ENCODE measurements at places on chromosomes 7 and 10. TPM values are rescaled to one million over a fixed set of nuclear protein-coding genes. Genes with fewer than 3 reads are reported as not detected.

Gene CCDC172
- total RNA-seq = not detected

Gene OR2A42
- total RNA-seq = not detected

Gene ATOH7
- total RNA-seq = 0.34 TPM

Gene FUOM
- 12.8 TPM for total RNA-seq

Gene LGI1
- not detected for total RNA-seq

Gene SPDYE9
- not detected for total RNA-seq

Gene ZC3HAV1L
- total RNA-seq = 8.2 TPM

Gene TDRD1
- total RNA-seq = not detected

Gene SPDYE3
- total RNA-seq = not detected

Gene ATRNL1
- 0.30 TPM for total RNA-seq

Measured in A549 treated with CpdA at 1 μM for 4 hours (cell line).